ENCODE measurements at places on chromosomes 11 and 22.

DNA sequence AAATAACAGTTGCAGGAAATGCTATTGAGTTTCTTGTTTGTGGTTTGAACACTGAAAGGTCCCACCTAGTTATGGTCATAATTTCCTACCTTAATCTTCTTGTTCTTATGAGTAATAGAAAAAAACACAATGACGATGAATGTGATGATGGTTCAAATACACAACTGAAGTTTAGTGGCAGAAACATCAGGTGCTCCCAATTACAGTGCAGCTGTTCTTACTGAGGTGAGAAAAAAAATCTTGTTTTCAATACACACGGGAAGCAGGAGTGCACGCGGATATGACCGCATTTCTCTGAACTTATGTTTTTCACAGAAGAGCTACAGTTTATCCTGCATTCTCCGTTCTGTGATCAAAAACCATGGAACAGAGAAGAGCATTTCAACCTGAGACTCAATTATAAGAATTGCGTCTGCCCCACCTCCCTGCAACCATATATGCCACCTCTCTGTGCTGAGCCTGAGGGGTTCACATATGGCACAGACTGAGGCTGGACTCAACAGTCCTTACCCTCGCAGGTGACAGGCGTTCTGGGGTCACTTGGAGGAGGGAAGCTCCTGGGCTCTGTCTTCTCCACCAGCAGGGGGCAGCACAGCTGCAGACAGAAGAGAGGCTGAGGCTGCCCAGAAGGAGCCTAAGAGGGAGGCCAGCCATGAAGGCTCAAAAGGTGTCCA, 99.7 kb upstream of the IGLL5 start:
- peak; percentile 73 for DNase-seq

DNA sequence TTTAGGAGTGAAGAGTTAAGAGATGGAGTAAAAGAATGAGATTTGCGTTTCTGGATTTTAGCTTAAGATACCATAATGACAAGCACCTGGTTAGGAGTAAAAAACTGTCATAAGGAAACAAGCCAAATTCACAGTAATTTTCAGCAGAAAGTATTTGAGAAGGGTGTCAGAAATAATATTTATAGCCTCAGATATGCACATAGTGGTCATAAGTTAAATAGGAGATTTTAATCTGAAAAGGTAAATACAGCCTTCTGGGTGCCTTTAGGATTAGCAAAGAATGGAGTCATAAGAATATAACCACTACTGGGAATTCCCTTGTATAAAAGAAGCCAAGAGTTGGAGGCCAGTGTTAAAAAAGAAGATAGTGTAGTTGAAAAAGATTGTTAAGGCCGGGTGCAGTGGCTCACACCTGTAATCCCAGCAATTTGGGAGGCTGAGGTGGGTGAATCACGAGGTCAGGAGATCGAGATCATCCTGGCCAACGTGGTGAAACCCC, 160.1 kb downstream of the SWAP70 start:
- DNase-seq, result no peak

DNA sequence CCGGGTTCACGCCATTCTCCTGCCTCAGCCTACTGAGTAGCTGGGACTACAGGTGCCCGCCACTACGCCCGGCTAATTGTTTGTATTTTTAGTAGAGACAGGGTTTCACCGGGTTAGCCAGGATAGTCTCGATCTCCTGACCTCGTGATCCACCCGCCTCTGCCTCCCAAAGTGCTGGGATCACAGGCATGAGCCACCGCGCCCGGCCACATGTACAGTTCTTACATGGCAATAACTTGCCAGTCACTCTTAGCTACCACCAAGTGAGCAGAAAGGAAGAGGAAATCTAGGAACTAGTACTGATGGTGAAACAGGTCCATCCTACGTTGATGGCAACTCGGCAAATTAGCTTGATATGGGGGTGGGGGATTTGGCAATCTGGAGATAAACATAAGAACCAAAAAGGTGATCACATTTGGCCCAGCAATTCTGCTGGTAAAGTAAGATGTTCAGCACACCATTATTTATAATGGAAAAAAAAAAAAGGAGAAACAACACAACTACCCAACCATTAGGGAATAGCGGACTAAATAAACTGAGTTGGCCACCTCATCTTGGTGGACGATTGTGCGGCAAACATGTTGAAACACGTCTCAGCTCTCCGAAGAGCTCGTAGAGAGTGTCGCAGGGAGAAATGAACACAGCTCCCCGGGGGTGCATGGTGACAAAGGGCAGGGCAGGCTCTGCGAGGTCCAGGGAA, 5.3 kb downstream of the NLRP6 start:
- DNase-seq, result no peak

DNA sequence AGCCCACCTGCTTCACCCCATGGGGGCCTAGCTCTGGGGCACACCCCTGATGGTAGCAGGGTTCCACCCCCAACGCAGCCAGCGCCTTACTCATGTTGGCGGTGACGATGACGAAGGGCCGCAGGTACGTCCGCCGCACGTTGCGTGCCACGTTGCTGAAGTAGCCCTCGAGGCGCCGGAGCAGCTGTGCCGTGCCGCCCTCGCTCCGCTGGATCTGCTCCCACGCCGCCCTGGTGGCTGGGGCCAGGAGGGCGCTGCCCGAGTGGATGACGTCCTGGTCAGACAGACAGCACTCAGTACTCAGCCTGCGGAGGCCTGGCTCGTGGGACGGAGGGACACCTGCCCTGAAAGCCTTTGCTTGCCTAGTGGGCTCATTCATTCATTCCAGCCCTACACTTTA, 50.8 kb downstream of the TRMU start:
- no peak for DNase-seq

- DNase-seq, result no peak
Observed at GRCh38 chr11:19832086-19832750, 119.6 kb downstream of the NAV2 start.

DNA sequence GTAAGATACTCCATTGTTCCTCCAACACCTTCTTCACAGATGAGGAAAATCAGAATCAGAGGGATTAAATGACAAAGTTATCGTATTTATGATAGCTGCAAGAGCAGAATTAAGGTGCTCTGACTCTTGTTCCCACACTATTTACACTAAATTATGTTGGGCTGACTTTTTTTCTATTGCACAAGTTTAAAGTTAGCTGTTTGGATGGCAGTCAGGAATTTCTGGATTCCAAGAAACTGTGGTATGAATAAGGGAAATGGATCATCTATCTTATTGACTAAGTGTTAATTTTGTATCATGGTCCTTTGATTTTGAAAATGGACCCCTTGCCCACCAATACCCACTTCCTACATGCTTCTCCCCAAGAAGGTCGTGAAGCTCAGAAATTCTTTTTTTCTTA, 19.9 kb upstream of the APOA1 start:
- DNase-seq, result no peak

- no peak for DNase-seq
Observed at GRCh38 chr11:772429-773390, 4.6 kb downstream of the GATD1 start.

DNA sequence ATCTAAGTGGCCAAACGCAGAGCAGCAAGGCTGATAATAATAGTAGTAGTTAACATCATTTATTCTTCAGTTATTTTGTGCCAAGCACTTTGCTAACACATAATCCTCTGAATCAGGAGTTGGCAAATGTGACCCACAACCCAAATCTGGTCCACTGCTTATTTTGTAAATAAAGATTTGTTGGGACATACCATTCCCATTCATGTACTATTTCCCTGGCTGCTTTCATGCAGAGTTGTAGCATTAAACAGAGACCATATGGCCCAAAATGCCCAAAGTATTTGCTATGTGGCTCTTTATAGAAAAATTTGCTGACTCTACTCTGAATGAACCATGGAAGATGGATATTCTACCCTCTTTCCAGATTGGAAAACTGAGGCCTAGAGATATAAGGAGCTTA, 50.3 kb downstream of the COMMD9 start:
- DNase-seq, result no peak

DNA sequence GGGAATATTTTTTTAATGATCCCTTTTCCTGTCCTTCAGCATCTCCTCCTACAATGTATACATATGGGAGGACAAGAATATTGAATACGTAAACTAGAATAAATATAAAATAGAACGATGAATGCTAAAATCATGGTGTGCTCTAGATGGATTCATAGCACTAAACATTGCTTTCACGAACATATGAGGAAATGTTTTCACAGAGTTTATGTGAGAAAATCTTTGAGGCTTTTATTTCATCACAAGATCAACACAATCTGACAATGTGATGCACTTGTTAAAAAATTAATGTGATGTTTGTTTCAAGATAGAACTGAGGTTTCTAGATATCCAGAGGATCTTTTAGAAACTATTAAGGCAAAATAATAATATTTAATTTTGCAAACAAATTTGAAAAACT, 3.0 kb downstream of the CARD16 start:
- no peak for DNase-seq

DNA sequence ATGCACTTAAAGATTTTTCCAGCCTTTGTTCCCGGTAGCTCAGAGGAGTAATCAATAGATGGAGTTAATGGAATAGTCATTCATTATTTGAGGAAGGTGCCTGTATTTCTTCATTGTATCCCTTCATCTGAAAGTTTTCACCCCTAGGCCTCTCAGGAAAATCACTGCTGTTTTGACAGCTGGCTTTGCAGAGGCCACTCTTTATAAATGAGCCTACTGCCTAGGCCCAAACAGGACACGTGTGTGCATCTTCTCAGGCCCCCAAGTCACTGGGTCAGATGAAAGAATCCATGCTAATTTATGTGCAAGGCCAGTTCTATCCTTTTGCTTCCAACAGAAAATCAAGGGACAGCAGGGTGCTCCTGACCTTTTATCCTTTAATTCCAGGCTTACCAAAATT, 76.8 kb downstream of the MPPED2 start:
- no peak for DNase-seq

DNA sequence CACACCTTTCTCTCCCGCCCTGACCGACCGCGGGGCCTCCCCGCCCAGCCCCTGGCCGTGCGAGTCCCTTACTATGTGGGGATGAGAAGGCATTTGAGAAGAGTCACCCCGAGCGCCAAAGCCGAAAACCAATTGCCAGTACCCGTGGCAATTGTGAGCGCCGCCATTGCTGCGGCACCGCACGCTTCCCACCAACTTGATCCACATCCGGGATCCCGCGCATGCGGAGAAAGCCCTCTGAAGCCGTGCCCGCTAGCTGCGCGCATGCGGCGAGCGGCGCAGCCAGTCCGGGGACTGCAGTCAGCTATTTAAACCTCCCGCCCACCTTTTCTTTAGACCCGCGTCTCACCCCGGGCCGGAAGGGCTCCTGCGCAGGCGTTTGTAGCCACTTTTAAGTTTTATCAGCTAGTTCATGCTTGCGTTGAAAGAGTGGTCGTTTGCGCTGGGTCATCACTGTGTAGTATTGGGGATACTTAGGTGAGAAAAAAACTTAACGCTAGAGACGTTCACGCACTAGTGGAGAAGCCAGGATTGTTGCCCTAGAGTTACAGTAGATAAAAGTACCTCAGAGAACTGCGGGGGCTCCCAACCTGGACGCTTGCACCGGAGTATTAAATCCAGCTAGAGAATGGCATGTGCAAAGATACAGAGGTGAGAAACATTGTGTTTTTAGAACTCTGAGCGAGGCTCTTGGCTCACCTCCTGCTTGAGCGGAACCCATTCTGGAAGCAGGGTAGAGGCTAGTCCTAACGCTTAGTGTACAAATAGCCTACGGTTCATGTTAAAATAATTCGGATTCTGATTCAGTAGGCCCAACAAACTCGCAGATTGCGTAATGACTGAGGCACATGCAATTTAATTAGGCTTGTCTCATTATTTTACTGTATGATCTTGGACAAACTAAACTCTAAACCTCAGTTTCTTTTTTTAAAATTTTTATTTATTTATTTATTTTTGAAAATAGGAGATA, at the start of gene ALG8:
Gene ALG8, minus strand, starts transcription at position 205 of the 970 bp plus-strand sequence. Its CDS starts 38 bp downstream, at position 167.
- peak; percentile 97 for DNase-seq

DNA sequence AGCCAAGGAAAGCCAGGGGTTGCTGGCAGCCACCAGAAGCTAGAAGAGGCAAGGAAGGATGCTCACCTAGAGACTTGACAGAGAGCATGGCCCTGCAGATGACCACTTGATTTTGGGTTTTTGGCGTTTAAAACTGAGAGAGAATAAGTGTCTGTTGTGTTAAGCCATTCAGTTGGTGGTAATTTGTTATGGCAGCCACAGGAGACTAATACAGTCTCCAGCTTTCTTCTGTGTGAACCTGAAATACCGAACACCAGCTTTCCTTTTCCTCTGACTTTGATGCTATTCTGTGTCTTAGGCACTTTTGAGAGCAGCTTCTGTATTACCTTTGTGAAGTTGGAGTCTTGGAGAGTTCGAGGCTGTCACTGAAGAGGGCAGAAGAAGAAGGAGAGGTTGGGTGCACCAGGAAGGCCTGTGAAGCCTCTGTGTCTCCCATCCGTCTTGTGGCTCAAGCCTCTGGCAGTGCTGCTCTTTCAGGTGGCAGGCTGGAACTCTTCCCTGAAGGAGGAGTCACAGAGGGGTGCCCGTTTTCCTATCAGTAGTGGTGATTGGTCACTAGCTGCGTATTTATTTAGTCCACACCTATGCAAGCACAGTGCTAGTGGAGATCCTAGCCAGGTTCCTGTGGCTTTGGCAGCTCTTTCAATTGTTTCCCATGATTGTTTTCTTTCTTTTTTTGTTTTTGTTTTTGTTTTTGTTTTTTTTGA, 2.5 kb downstream of the TBC1D22A start:
- DNase-seq, result no peak

DNA sequence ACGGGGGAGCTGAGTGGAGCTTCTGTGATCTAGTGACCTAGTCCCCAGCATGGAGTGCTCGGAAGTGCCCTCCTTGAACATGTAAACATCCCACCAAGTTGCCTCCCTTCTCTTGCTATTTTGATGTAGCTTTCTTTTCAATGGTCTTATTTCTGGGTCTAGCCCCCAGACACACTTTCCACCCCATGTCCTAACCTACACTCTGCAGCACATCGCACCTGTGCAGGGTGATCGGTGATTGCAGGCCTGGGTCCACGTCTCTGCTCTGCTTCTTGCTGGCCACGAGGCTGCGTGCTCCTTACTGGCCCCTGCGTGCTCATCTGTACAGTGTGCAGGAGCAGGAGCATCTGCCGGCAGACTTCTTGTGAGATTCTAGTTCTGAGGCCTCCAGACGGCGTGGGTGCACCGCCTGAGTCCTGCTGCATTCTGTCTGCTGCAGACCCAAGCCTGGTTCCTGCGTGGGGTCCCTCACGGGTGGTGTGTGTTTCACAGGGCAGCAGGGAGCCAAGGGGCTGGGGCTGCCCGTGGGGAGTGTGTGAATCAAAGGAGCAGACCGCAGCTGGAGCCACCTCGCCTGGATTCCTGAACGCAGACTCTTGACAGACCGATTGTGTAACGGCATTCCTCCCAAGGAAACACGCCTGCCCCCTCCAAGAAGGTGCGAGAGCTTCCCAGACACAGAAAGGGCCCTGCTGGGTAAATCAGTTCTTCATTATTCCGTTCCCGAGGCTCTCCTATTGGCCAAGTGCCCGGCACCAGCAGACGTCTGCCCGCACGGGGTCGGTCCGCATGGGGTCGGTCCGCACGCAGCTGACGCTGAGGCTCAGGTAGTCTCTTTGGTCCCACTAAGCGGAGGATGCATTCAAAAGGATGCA, 44.4 kb upstream of the MYEOV start:
- DNase-seq, result no peak

GRCh38 chr22:32528984-32529982, 54.7 kb downstream of the FBXO7 start:
- DNase-seq, result peak; percentile 58

All from CD4-positive, alpha-beta T cell treated with Interleukin-17A for 1 hour (primary cell).